Activated T-cell treated with anti-CD3 and anti-CD28 coated beads for 24 hours (primary cell): ENCODE measurements at places on chromosomes 3 and 15.

DNA sequence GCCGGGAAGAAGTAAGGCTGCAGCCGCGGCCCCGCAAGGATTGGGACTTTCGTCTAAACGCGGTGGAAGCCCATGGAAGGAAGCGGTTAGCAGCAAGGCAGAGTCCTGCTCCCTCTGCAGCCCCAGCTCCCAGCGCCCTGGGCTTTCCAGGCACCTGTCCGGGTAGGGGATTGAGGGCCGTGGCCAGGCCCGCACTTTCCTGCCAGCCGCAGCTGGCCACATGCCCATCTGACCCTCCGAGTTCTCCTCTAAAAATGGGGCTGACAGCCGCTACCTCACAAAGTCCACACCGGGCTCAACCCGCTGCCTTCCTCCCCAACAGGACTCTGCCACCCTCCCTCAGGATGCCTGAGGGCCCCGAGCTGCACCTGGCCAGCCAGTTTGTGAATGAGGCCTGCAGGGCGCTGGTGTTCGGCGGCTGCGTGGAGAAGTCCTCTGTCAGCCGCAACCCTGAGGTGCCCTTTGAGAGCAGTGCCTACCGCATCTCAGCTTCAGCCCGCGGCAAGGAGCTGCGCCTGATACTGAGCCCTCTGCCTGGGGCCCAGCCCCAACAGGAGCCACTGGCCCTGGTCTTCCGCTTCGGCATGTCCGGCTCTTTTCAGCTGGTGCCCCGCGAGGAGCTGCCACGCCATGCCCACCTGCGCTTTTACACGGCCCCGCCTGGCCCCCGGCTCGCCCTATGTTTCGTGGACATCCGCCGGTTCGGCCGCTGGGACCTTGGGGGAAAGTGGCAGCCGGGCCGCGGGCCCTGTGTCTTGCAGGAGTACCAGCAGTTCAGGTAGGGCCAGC lies 1.9 kb downstream of the NEIL1 start:
- DNase-seq, result no peak

DNA sequence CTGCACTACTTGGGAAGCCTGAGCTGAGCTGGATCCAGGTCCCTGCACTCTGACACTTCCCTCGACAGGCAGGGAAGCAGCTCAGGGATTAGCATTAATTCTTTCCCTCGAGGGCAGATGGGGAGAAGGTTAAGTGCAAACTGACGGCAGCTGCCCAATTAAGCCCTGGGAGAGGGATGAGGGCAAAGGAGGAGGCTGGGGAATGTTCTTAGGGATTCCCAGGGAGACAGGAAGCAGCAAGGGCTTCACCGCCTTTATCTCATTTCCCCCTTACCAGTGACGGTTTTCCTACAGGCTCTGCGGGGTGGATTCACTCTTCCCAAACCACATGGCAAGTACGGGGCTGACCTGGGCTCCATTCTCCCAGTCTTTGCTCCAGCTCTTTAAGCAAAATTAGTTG lies 519.0 kb upstream of the PROK2 start:
- no peak for DNase-seq

GRCh38 chr15:81029414-81030300 lies 28.9 kb downstream of the TLNRD1 start:
- no peak for DNase-seq

DNA sequence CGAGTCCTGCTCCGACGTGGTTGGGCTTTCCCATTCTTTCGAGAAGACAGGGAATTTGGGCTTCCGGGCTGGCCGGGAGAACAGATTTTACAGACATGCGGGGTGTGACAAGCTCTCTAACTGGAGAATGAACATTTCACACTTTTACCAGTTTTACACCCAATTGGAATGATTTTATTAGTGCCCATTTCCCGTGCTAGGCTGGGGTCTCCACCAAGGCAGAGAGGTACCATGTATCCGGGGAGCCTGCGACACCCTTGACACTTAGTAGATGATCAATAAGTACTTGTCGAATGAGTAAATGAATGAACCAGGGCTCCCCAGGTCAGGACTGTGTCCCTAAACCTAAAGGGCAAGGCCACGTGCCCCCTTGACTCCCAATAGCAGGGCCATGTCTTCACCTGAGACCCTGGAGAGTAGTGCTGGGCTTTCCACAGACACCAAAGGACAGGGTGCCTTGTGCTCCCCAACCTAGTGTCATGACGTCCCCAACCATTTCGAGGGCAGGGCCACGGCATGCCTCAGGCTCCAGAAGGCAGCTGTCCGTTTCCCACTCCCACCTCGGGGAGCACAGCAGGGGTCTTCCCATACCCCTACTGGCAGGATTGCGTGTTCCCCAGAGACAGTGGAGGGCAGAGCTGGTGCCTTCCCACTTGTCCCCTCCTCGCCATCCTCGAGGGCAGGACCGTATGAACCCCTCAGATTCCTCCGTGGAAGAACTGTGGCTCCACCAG lies 679 bp upstream of the MYD88 start:
- no peak for DNase-seq

DNA sequence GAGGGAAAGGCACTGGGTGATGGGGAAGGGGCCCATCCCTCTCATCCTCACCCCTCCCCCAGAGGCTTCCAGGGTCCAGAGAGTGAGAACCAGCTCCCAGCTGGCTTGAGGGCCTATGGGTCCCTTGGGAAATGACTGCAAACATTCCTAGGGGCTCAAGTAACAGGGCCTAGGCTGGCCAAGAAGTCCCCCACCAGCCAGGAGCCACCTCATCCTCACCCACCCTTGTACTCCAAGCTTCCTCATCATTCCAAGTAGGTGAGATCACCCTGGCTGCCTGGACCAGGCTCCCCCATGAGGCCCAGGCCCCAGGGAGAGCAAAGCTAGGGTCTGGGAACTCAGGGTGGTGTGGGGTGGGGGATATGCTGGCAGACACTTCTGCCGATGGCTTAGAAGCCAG lies 14.8 kb downstream of the LOXL1 start:
- DNase-seq, result no peak

DNA sequence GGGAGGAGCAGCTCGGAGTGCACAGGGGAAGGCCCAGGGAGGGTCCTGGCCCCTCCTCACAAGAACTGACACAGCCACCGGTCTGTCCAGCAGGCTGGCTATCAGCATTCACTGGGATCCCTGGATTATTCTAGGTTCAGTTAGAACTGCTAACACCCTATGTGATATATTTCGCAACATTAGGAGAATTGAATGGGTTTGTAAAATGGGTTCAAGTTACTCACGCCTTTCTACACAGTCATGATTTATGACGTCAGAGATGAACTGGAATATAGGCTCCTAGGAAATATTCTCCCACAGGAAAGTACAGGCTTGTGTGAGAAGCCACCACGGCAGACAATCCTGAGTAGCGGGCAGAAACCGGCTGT lies 969 bp upstream of the BSN start:
- DNase-seq, result no peak

DNA sequence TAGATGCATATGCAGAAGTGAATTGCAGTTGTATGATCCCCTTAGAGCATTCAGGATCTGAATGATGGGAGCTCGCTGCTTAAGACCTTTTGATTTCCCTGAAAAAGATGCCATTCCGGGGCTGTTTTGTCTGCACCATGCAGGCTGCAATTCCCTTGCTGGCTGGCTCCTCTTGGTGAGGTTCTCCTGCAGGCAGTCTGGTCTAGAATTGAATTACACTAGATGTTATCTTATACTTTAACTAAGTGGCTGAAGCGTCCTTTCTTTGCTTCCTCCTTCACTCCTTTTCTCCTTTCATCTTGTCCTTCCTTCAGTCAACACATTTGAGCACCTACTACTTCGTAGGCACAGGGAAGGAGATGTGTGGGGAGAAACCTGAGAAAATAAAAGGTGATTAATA lies 18.6 kb upstream of the MYZAP start:
- no peak for DNase-seq

GRCh38 chr3:117748131-117748530 lies 1038.6 kb downstream of the TUSC7 start:
- DNase-seq, result no peak

DNA sequence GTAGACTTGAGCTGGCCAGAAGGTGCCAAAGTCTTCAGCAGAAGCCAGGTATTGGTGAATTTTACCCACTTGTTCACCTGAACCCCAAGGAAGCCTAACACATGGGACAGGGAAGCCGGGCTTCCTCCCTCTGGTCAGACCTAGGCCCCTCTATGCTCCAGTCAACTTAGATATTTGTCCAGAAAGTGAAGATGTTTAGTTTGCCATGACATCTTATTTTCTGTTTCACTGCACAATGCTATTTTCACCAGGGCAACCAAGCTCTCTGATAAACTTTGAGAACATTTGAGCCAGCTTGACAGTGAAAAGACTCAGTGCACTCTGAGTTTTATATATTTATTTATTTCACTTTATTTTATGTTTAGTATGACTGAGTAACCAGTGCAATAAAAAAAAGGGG lies 71.0 kb downstream of the SOX14 start:
- no peak for DNase-seq

- no peak for DNase-seq
These were observed 6.1 kb upstream of the CHST14 start for GRCh38 chr15:40464595-40465185.

DNA sequence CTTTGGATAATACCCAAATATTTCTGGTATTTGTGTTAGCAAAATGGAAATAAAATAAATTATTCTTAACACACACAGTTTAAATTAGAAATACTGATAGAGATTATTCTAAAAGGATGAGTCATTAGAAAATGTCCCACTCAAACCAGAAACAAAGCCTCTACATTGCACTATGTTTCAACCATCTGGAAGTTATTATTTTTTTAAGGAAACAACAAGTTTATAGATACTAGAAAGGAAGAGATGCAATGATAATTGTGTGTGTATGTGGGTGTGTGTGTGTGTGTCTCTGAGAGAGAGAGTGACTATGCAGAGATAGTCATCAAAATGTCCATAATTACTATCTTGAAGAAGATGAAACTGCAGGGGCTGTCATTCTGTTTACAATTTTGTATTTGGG lies 1340.5 kb downstream of the ROBO1 start:
- DNase-seq, result no peak

DNA sequence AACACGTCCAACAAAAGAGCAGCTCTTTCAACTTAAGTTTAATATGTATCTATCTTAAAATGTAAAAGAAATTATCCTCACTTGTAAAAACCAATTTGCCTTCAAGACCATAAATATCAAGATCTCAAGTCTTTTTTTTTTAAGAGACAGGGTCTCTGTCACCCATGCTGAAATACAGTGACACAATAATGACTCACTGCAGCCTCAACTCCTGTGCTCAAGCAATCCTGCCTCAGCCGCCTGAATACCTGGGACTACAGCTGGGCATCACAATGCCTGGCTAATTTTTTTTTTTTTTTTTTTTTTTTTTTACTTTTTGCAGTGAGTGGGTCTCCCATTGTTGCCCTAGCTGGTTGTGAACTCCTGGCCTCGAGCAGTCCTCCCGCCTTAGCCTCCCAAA lies 26.0 kb downstream of the ACAP2 start:
- DNase-seq, result no peak

GRCh38 chr15:66885281-66885915 lies 180.0 kb upstream of the SMAD3 start:
- no peak for DNase-seq

DNA sequence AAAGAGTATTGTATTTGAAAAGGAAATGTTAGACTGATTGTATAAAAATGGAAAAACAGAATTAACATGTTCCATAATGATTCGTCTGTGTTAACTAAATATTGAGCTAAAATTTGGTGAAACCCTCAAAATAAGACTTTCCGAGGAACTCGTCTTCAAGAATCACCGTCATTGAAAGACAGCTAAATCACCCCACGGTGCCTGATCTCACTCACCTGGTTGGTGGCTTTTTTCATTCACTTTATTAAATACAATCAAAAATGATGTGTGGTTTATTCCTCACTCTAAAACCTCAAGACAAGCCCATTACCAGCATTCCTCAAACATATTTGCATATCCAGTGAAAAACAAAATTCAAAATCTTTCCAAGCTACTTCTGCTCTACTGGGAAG lies 153.9 kb downstream of the FOXP1 start:
- no peak for DNase-seq

DNA sequence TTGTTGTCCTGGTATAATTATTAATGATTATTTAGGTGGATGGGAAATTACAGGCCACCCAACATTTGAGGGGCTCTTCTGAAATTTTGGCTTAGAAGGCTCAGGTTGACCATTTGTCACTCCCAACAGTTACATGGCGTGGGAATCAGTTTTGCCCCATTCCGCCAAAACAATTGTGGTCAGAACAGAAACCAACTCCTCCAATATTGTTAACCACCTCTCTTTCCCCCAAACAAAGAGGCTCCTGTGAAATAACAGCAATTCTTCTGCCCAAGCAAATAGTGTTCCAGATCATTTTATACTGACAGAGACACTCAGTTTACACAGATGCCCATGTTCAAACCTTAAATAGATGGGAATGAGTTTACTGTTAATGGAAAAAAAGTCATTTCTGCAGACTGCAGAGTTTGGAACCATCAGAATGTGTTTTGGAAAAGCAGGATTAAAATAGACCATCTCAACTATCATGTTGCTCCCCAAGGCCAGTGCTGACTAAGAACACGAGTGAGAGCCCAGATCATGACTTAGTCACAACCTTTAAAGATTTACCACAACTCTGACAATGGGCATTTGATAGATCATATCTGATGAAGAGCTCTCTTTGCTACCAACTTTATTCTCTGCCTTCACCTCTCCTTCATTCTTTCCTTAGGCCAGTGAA lies 102.1 kb downstream of the DUT start:
- DNase-seq, result no peak

- DNase-seq, result no peak
These were observed 57.4 kb upstream of the MYZAP start for GRCh38 chr15:57534281-57534680.

- DNase-seq, result no peak
These were observed 54.0 kb downstream of the MBNL1 start for GRCh38 chr3:152322756-152323155.

- no peak for DNase-seq
These were observed 531.4 kb downstream of the ZIC1 start for GRCh38 chr3:147940405-147941193.

- no peak for DNase-seq
These were observed 61.3 kb downstream of the UBE2E2 start for GRCh38 chr3:23264413-23264812.

GRCh38 chr15:73691396-73691795 lies 7.2 kb downstream of the CD276 start:
- DNase-seq, result no peak

DNA sequence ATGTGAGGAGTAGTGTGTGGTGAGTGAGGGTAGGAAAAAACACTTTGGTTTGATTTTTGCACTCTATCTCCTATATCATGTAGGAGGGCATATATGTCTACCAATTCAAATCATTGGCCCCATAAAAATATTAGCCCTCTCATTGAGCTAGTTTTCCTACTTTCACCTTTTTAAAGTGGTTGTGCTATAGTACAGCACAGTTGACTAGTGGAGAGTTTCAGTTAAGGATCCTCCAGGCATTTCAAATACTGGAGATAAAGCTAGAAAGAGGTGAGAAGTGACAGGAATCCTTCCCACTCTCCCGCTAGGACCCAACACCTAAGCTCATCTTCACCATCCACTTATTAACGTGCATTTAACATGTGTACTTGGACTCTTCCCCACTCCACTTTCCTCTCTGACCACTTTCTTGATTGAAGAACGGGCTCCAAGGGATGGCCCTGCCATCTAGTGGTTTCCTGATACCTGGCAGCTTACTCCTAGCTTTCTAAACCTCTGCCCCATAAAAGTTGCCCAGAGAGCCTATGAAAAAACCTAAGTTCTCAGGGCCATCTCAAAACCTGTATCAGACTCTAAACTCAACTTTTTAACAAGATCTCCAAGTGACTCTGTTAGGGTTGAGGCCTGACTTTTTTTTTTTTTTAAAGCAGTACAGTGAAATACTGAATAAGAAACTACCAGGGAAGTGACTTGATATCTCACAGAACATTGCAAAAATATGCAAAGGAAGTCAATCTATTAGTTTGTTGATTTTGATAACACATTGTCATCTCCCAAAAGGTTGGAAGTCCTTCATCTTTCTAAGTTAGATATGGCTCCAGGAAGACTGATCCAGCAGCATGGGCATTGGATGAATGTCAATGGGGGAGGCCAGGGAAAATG lies 17.9 kb downstream of the IL12A start:
- DNase-seq, result no peak
